Chondrocyte (in vitro differentiated cells): ENCODE measurements at places on chromosomes 6 and 20. TPM values are rescaled to one million over a fixed set of nuclear protein-coding genes. Genes with fewer than 3 reads are reported as not detected.

The RPS6KA2 gene
- total RNA-seq: 124 to 147 TPM (median 127 TPM) in 3 replicates

The TFEB gene
- total RNA-seq: 10.7 to 12.4 TPM (median 11.6 TPM) in 3 replicates

- no peak for DNase-seq
Measured at GRCh38 chr6:62974452-62974851, 236.8 kb upstream of the FKBP1C start.

GRCh38 chr6:140256248-140256647, 881.8 kb upstream of the CITED2 start:
- DNase-seq: no peak

The DNMT3B gene
- 2.0 to 4.8 TPM (median 4.7 TPM) in 3 replicates for total RNA-seq

The TREM1 gene
- 0.25 TPM in 1 of 3 replicates, not detected in the others for total RNA-seq

- no peak for DNase-seq
Measured at GRCh38 chr6:11921017-11921438, 91.1 kb upstream of the HIVEP1 start.

DNA sequence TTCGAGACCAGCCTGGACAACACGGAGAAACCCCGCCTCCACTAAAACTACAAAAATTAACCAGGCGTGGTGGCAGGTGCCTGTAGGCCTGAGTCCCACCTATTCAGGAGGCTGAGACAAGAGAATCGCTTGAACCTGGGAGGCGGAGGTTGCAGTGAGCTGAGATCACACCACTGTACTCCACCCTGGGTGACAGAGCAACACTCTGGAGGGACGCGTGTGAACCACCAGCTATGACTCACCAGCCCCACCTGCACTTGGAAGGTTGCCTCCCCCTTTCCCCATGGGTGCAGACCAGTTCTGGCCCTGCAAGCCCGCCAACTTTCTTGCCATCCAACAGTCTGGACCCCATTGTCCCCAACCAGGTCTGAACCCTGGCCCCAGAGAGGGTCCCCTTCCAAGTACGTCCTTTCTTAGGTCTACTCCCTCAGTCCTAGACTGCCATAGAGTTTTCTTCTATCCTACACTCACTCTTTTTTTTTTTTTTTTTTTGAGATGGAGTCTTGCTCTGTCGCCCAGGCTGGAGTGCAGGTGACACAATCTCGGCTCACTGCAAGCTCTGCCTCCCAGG, 29.2 kb downstream of the ATP9A start:
- no peak for DNase-seq

DNA sequence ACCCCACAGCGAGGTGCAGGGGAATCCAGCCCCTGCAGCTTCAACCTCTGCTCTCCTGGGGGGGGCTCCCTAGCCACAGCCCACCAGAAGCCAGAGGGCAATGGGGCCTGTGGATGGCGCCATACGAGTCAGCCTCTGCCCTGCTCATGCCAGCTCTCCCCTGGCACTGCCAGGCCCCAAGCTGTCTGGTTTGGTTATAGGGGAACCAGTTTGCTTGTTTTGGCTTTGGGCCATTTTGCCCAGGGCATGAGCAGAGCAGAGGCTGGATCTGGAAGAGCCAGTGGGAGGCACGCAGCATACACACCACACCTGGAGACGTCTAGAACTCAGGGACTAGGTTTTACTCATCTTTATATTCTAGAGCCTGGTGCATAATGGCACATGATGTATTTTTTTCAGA, 66.7 kb upstream of the SLC22A16 start:
- no peak for DNase-seq

- DNase-seq: no peak
Measured at GRCh38 chr20:23120261-23120660, 34.1 kb upstream of the CD93 start.
